T-helper 17 cell (primary cell): ENCODE measurements at places on chromosomes 3 and 15.

DNA sequence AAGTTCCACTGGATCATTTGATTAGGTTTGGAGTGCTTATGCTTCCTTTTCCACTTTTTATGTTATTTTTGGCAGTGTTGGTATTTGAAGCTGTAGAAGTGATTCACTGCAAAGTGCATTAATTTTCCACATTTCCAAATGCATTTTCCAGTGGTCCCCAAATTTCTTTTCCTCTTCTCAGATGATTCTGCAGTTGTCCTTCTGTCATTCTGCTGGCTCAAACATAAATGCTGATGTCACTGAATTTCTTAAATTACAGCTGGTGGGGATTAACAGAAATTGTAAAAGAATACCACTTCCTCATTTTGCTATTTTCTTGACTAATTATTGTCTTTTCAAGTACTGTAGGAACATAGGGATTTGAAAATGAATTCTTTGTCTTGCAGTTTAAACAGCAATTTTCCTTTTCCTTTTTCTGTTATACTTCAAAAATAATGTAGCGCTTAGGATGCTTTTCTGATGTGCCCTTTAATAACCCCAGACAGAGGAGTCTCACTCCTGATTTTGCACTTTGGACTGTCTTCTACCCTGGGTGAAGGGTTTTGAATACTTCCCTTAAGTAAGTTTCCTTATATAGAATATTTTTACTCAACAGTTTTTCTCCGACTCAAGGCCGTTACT is 25.0 kb downstream of the MITF start:
- no peak for DNase-seq

DNA sequence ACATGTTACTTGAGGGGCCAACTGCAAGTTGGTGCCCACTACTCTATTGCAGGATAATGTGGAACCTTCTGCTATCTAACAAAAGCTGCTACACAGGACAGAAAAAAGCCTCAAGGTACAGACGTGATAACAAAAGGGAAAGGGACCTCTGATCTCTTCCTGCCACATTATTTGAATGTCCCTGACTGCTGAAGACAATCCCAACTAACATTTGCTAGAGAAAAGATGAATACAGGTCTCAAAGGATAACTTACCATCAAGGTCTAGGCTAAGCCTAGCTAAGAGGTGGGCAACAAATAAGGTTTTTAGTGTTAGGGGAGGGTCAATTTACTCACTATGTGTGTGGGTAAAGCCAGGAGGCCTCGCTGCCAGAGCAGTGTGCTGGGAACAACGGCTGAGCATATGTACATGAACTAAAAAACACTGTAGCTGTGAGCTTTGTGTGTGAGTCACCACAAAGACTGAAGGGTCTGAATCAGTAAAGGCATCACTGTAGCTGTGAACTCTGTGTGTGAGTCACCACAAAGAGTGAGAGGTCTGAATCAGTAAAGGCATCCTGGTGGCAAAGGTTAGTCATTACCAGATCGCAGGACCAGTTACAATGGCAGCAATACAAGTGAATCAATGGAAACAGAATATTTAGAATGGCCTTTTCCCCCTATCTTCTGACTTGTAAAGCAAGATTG is 111.7 kb downstream of the LMLN start:
- no peak for DNase-seq

GRCh38 chr15:49101536-49101935 is 53.9 kb downstream of the COPS2 start:
- DNase-seq: no peak

- DNase-seq: no peak
Observed at GRCh38 chr3:197019535-197019934, 10.1 kb downstream of the MELTF start.

DNA sequence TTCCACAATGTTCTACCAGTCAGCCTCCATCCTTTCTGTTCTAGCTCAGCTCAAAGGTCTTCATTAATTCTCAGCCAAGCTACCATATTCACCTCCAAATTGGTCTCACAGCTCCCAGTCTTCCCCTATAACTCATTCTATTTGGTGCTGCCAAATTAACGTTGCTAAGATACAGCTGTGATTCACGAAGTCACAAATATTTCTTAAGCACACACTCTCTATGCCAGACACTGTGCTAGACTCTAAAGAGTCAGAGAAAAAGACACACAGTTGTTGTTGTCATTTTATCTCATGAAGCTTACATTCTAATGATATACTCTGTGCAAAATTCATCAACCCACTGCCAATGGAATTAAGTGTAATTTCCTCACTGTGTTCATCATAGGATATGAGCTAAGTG is 102.8 kb downstream of the FRMD5 start:
- no peak for DNase-seq

DNA sequence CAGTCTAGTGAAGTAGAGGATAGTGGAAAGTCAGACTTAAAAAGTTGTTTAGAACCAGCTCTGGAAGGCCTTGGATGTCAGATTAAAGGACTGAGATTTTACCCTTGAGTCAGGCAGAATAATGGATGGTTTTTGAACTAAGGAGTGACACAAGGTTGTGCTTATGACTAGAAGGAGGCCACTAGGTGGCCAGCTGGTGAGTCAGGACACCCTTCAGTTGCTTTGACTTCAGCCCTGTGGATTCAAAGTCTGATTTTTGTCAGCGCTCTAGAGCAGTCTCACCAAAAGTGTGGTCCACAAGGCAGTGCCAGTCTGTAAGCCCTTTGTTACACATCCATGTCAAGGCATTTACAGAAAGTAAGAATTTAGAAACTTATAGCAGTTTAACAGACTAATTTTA is 3.8 kb upstream of the GABPB1 start:
- DNase-seq: no peak

DNA sequence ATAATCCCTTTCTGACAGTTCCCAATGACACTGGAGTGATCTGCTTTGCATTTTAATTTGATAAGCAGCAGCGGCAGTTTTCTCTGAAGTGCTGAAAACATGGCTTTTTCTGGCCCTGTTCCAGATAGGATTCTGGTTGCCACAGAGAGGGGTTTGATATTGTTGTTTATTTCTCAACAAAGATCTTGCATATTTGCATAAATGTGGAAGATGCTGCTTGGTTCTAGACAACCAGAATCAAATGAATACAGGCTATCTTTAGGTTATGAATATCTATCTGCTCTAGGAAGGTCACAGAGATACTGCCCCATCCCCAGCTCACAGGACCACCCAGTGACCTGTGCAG is 137.1 kb downstream of the ZNF609 start:
- peak; percentile 5 for DNase-seq

DNA sequence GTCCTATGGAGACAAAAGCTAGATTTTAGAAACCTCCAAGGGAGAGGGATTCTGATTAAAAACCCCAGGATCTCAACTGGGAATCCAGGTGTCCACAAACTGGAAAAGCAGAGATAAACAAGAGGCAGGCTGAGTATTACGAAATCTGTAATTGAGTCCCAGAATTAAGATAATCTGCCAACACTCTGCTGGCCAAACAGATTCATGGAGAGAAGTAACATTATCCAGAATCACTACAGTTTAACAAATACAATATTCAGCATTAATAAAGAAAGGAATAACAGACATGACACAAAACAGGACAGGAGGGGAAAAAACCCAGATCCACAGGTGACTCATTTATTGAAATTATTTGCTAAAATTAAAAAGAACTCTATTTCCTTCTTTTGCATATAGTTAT is 227.2 kb upstream of the NANOGP8 start:
- no peak for DNase-seq

DNA sequence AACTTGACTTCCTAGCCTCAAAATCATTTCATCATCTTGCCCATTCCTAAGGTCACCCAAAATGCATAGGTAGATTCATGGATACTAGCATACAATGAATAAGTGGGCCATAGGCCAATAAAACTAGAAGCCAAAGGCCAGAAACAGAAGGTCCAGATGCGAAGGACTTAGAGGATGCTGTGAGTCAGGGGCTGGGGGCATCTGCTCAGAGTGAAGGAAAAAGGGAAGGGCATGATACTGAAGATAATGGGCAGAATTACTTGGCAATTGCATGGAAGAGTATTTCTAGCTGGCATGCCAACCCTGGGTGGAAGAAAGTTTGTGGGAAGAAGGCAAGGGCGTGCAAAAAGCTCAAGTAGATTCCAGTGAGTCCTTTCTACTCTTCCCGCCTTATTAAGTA is 27.5 kb downstream of the ILDR1 start:
- DNase-seq: no peak

- DNase-seq: no peak
Observed at GRCh38 chr15:47862402-47862801, 145.1 kb downstream of the SEMA6D start.

DNA sequence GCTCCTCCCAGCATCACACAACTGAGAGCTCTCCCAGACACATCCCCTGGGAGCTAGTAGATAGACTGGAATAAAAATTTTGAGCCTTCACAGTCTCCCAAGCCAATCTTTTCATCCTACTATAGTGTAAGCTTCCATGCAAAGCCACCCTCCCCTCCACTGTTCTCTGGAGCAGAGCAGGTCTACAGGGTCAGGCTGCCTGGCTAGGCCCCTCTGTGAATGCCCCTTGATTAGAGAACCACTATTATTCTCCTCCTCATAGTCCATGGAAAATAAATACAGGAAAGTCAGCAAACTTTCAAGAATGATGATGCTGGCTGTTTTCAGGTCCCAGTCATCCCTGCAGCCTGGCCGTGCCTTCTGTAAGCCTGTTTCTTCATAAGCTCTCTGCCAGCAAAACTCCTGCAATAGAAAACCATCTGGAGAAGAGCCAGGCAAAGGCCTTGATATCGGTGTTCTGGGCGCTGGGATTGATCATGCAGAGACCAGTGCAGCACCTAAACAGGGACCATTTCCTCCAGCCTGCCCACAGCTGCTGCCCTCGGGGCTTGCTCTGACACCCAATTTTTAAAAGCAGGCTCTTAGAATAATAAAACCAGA is 51.7 kb downstream of the CRYGS start:
- no peak for DNase-seq

DNA sequence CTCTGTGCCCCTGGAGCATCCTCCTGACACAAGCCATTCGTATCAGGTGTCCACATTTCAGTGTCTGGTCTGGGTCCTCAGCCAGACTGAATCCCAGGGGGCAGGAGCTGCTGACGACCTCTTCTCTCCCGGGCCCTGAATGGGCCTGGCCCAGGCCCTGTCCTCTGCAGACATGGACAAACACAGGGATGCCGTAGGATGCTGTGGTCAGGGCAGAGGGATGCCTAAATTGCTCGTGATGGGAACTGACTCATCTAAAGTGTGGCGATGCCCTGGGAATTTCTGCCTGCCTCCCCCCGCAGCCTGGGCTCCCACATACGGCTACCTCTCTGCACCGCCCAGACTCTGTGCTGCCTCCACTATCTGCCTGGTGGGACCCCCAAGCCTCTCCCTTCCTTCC is 58.5 kb upstream of the CTSH start:
- no peak for DNase-seq

DNA sequence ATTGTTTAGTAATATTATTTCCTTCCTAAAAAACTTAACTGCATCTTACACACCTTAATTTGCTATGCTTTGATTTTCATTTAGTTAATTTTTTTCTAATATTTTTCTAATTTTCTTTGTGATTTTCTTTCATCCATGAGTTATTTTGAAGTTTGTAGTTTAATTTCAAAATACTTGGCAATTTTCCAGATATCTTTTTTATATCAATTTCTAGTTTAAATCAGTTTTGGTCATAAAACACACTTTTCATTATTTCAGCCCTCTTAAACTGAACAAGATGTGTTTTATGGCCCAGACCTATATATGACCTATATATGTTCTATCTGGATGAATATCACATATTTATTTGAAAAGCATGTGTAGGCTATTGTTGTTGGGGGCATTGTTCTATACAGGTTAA is 759.9 kb upstream of the SGO1 start:
- DNase-seq: no peak
